ENCODE measurements at places on chromosomes 11 and 22. TPM values are rescaled to one million over a fixed set of nuclear protein-coding genes. Genes with fewer than 3 reads are reported as not detected.
A peak's percentile ranks its signal among the peaks of the same experiment; 100 is the strongest.

DNA sequence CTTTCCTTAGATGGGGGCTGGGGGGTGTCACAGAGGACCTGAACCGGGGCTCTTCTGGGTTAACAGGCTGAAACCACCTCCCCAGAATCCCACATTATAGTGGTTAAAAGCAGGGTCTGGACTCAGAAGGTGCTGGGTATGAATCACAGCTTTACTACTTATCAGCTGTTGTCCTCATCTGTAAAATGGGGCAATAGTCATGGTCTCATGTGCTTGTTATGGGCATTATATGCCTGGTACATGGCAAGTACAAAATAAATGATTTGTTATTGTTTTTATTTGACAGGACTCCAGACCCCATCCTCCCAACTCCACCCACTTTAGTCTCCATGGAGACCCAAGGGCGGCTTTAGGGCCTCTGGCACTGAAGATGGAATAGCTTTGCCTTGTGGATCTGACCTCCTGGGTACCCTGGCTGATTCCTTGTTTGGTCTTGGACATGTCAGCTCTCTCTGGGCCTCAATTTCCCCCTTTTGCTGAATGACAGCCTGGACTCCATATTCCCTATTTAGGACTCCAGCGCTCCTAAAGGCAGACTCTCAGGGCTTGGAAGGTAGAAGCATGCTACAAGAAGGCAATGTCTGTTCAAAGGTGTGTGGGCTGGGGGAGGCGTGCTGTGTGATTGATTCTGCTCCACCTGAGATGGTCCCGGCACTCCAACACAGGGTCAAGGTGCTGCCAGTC lies 812 bp upstream of the SMTN start:
- no peak for DNase-seq

Gene OTOG
- total RNA-seq, result not detected

GRCh38 chr11:67177399-67178281 lies 58.6 kb downstream of the KDM2A start:
- no peak for DNase-seq

- no peak for DNase-seq
Observed at GRCh38 chr11:57497303-57498247, 17.9 kb downstream of the SLC43A1 start.

Gene C11orf87
- total RNA-seq, result not detected

- no peak for DNase-seq
Observed at GRCh38 chr11:45541693-45542434, 123.6 kb downstream of the CHST1 start.

DNA sequence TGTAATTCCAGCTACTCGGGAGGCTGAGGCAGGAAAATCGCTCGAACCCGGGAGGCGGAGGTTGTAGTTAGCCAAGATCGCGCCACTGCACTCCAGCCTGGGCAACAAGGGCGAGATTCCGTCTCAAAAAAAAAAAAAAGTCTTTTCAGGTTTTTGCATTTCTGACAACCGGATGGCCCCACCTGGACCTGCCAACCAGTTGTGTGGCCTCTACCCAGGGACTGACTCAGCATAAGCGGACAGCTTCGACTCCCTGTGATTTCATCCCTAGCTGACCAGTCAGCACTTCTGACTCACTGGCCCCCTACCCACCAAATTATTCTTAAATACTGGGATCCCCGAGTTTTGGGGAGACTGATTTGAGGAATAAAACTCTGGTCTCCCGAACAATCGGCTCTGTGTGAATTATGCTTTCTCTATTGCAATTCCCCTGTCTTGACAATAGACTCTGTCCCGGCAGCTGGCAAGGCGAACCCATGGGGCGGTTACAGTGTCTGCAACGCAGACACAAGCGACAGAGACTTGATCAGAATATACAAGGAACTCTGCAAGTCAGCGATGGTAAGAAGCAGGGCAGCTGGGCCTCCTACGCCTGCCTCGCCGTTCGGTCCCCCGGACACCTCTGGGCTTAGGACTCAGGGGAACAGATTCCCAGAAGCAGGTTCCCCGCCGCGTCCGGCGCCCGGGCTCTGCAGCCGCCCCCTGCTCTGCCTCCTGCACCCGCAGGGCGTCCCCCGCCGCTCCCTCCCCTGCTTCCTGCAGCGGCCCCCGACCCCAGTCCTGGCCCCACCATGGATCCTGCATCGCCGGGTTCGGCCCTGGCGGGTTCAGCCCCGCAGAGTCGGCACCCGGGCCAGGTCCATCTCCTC lies 741 bp upstream of the TALDO1 start:
- peak; percentile 31 for DNase-seq

- DNase-seq, result peak; percentile 64
Observed at GRCh38 chr11:22666688-22667439, 453 bp downstream of the GAS2 start.

Gene TRIM49
- not detected for total RNA-seq

DNA sequence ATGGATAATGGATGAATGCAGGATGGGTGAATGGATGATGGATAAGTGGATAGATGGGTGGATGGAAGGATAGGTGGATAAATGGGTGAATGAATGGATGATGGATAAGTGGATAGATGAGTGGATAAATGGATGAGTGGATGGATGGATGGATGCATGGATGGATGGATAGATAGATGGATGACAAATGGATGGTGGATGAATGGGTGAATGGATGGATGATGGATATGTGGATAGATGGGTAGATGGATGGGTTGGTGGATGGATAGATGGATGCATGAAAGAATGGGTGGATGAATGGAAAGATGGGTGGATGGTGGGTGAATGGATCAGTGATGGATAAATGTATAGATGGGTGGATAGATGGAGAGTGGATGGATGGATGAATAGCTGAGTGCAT lies 564.8 kb downstream of the MIAT start:
- no peak for DNase-seq

GRCh38 chr11:27438595-27438981 lies 34.0 kb downstream of the LGR4 start:
- no peak for DNase-seq

GRCh38 chr11:1674173-1675131 lies 22.5 kb upstream of the KRTAP5-6 start:
- no peak for DNase-seq

GRCh38 chr22:24950272-24950902 lies 2.1 kb upstream of the KIAA1671 start:
- no peak for DNase-seq

Gene KIAA1671
- total RNA-seq, result 38.1 TPM

GRCh38 chr11:94740083-94741021 lies 27.8 kb upstream of the AMOTL1 start:
- DNase-seq, result peak; percentile 85

DNA sequence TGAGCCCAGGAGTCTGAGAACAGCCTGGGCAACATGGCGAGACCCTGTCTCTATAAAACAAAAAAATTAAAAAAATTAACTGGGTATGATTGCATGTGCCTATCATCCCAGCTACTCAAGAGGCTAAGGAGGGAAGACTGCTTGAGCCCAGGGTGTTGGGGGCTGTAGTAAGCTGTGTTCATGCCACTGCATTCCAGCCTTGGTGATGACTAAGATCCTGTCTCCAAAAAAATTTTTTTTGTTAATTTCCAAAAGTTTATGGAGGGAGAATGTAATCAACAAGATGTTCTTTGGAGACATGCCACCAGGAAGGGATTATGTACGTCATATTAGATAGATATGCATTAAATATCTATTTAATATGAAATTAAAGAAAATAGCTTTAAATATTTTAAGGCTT lies 267.5 kb downstream of the SBF2 start:
- no peak for DNase-seq

DNA sequence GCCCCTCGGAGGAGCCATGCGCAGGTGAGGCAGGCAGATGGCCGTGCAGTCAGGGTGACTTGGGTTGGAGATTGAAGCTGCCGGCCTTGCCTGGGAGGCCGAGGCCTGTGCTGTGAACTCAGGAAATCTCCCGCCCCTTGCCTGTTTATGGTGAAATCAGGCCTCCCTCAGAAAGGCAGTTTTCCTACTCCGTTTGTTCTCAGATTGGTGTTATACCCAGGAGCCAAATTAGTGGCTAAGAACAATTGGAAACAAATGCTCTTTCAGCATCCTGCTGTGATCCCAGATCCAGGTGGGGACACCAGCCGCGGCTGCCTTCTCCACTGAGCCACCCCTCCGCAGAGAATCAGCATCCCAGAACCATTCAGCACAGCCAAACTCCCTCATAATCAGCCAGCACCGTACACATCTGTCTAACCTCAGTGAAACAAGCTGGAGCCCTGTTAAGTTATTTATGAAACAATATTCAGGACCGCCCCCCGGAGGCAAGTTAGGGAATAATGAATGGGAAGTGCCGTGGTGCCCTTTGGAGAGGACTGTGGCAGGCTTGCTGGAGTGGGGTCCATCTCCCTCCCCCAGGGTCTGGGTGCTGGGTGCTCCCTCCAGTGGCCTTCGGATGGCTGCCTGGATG lies 60.0 kb downstream of the PKNOX2 start:
- DNase-seq, result peak; percentile 60

DNA sequence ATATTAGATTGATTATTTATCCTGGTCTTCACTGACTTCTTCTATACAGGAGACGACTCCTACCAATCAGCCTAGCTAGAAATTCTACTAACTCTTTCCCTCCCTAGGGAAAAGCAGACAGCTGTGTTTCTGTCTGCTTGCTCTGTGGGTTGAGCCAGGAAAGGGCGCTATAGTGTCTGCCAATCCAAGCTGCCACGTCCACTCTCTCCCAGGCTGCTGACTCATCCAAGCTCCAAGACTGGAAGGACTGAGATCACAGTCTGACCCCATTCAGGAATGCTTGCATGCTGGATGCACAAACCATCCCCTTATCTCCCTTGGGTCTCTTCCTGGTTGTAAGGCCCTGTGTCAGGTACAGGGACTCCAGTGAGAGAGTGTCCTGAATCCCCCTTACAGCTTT lies 955.6 kb downstream of the OPCML start:
- no peak for DNase-seq

Gene MMP7
- total RNA-seq, result 30.4 TPM

GRCh38 chr11:83115551-83115950 lies 41.4 kb upstream of the PCF11 start:
- DNase-seq, result peak; percentile 18

- no peak for DNase-seq
Observed at GRCh38 chr11:129694966-129695365, 120.7 kb upstream of the TMEM45B start.

- DNase-seq, result no peak
Observed at GRCh38 chr11:27388869-27389268, 25.9 kb upstream of the CCDC34 start.

Gene CD6
- 3.1 TPM for total RNA-seq

GRCh38 chr22:47401976-47402770 lies 639.7 kb downstream of the TBC1D22A start:
- DNase-seq, result no peak

DNA sequence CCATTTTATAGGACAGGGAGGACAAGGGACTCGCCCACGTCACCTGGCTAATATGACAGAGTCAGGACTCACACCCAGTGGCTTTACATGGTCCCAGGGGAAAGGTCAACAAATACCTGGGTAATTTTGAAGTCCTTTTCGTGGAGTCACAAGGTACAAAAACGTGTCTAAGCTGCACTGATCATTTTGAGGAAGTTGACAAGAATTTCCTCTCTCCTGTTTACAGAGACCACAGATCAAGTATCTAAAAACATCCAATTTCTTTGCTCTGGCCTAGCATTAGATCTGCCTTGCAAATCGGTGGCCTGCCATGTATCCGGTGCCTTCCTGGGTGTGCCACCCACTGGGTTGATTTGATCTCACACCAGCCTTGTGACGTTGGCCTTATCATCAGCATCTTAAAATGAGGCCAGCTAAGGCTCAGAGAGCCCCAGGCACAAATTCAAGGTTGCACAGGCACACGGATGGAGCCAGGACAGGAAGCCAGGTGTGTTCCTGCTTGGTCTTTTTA lies 17.6 kb downstream of the GDPD5 start:
- DNase-seq, result no peak

Gene TRIM51
- not detected for total RNA-seq

DNA sequence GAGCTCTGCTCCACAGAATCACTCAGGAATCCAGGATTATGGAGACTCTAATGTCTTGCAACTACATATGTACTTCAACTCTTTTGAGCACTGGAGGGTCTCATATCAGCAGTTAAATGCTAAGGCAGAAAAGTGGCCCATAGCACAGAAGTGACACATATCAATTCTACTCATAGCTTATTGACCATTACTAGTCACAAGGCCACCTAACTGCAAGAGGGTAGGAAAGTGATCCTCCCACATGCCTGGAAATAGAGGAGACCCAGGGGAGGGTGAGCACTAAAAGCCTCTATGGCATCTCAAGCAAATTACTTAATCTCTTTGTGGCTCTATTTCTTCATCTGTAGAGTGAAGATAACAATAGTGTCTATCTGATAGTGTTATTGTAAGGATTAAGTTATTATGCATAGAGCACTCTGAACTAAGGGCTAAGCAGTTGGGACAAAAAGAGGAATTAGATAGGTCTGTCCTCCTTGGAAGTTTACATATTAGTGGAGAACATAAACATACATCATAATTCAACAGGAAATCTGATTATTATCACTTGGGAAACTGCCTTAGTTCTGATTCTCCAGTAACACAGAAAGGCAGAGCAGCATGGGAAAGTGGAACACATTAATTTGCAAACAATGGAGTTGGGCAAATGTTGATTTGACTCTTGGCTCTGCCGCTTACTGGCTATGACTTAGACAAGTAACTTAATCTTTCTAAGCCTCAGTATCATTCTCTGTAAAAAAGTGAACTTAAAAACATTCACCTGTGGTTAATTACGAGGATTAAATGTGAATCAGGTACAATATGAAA lies 25.1 kb upstream of the USP47 start:
- no peak for DNase-seq

- DNase-seq, result peak; percentile 4
Observed at GRCh38 chr11:41334007-41334933, 125.2 kb downstream of the LRRC4C start.

DNA sequence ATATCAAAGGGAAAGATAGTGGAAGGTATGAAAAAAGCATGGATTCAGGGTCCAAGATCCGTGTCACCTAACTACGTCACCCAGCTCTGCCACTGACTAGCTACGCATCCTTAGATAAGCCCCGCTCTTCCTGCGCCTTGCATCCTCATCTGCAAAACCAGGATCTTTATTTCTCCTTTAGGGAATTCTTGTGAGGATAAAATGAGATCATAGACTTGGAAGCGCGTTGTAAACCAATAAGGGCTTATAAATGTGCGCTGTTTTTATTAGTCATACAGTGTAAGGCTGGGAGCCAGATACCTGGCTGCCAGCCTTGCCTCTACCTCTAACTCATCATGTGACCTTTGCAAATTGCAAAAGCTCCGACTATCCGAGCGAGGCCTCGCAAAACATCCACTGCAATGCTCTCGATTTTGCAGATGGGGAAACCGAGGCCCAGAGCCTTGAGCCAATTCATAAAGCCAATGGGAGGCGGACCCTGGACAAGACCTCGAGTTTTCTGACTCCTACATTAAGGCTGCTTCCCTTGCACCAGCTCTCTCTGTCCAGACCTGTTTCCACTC lies 753 bp downstream of the PRPF19 start:
- no peak for DNase-seq
